ENCODE measurements at places on chromosomes 12 and 14.

DNA sequence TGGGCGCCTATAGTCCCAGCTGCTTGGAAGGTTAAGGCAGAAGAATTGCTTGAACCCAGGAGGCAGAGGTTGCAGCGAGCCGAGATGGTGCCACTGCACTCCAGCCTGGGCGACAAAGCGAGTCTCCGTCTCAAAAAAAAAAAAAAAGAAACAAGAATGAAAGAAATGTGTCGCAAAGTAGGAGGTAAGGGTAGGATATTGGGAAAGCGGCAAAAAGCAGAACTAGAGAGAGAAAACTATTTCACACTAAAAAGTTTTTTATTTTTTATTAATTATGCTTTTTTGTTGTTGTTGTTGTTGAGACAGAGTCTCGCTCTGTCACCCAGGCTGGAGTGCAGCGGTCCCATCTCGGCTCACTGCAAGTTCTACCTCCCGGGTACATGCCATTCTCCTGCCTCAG is 17.7 kb downstream of the SBNO1 start:
- no peak for DNase-seq

DNA sequence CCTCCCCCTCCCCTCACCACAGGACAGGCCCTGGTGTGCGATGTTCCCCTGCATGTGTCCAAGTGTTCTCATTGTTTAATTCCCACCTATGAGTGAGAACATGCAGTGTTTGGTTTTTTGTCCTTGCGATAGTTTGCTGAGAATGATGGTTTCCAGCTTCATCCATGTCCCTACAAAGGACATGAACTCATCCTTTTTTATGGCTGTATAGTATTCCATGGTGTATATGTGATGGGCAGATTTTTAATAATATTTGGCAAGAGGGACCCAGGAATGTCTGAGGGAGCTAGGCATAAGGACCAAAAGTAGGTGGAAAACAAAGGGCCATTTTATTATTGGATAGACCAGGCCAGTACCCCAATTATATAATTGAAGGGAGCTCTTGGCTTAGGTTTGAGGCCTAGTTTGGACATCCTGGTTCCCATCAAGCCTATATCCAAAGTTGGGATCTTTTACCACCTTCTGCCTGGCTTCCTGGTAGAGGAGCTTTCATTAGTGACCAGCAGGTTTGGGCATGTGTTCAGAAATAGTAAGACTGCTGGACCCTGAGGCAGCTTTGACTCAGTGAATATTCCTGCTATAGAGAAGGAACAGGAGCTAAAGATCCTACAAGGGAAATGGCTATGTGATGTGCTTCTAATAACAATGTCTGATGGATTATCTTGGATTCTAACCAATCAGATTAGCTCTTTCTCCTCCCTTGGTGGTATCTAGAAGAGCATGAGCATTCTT is 76.0 kb downstream of the CAND1 start:
- DNase-seq, result no peak

DNA sequence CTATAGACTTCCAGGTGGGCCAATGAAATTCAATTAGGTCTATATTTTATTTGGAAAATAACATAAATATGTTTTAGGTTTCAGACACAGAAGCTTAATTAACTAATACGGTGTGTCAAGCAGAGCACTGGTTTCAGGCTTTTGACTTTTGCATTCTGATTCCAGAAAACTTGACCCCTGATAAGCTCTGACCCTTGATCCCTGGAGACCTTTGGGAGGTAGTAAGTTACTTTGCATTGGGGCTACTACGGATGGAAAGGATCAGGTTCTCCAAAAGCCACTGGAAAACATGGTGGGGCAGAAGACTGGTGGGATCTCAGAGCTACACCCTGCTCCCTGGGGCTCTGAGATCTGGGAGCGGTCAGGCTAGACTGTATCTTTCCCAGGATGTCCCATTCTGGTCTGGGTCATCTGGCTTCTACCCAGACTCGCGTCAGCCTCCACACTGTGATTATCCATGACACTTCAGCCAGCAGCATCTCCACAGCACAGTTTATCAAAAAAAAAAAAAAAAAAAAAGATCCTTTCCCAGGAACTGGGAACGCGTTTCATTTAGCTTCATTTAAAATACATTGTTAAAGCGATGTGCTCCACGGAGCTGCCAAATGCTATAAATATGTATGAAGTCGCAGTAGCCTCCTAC is 17.8 kb upstream of the EMP1 start:
- no peak for DNase-seq

DNA sequence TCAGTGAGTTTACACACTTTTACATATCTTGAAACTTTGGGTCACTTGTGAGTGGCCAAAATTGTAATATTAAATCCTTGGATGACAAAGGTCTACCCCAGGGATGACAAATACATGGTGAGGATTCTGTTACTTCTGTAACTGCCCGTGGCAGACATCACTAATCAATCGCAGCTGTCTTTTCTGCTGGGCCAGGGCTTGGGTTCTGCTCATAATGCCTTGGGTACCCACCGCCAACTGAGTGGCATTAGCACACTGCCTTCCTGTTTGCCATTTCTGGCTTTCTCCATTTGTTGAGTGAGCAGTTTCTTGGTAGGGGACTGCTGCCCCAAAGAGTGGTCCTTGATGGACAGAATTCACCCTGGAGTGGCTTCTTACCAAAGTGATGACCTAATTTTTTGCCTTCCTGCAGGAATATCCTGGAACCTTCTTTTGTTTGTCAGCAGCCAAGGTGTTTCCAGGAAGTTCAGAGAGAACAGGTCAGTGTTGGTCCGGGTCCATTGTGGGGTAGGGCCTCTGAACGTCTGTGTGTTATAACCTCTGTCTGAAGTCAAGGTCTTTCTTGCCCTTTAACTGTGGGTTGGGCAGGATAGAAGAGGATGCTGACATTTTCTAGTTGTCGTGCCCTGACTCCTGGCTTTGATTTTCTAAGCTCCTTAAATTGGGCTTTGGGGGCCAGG is 6.2 kb downstream of the TSPAN9 start:
- DNase-seq, result no peak

DNA sequence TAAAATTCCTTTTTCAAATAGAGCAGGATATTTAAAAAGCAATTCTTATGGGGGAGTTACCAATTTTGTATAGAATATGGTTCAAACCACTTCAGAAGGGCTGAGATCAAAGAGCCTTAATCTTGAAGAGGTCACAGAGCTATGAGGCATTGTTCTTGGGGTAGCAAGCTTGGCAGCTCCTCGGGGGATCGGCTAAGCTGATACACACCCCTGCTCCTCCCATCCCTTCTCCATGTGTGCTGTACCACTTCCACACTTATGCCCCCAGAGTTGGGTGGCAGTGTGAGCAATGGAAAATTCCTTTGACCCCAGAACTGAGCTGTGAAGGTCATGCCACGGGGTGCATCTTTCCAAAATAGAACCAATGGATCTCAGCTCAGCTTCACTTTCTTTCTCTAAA is 15.0 kb upstream of the TMEM30B start:
- DNase-seq, result no peak

DNA sequence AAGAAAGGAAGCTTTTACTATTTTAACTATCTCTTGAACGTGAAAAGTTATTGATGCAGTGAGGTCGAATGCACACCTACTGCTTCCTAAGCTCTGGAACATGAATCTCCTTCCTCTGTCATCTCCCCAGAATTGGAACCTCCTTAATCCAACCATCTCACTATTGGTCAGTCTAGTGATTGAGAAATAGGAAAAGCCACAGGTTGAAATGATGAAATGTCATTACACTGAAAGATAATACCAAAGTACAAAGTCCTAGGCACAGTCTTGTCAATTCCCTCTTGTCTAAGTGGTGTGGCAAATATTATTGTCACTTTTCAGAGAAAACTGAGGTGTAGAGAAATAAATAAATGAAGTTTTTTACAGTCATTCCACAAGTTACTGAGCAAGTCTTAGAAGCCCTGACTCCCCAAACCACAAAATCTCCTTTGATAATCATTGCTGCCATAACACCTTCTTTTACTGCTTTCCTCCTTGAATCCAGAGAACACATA is 19.5 kb upstream of the HIGD1C start:
- DNase-seq, result no peak

GRCh38 chr14:39451811-39452210 is 19.6 kb upstream of the FBXO33 start:
- no peak for DNase-seq

DNA sequence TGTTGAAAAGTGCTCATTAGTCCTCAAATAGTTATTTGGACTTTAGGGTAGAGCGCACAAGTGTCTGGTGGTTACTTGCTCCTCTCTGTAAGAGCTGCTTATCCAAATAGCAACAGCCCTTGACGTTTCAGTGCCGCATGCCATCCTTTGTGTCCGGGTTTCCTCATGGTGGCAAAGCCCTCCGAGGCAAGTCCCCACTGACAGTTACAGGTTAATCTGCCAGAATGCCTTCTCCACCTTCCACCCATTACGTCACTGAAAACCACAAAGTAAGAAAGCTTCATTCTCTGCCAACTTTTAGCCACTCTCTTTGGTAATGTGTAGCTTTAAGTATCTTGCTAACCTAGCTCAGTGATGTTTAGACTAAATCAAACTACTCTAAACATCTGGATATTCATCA is 78.6 kb downstream of the POLR3B start:
- DNase-seq, result no peak
